ENCODE measurements at places on chromosomes 16 and 17. TPM values are rescaled to one million over a fixed set of nuclear protein-coding genes. Genes with fewer than 3 reads are reported as not detected.

- DNase-seq, result no peak
These were observed 4.4 kb downstream of the SSTR5 start for GRCh38 chr16:1076801-1077576.

- no peak for DNase-seq
These were observed 23.2 kb upstream of the ARHGAP17 start for GRCh38 chr16:25038239-25038954.

DNA sequence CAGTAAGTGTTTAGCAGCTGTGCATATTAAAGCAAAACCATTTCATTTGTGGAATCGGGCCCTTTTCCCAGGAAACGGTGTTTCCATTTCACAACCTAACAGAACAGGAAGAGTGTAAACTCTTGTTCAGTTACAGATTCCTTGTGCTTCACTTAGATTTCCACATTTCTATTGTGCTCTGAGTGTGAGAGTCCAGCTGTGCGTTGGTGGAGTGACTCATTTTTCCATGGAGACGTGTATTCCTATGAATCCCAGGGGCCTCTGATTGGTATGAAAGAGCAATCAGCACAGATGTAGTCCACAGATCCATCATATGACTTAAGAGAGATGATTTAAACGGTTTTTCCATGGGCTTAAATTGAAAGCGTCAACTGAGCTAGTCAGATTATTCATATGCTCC lies 13.3 kb upstream of the CAVIN1 start:
- peak; percentile 99 for DNase-seq

DNA sequence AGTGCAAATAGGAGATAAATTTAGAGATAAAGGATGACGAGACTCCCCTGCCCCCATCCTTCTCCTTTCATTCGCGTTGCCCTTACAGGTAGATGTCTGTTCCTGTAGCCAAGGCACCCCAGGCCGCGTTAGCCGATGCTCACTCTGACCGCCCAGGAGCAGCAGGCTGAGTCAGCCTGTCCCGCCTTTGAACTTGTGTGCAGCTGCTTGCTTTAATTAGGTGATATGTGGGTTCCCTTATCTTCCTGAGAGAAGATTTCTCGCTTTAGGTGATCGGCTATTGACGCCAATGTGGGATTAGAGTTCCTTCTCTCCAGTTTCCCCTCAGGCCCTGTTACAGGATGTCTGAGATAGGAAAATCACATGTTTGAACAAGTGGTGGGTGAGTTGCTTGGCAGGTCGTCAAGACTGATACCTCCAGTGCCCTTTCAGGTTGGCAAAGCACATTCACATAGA lies 119.5 kb downstream of the MSI2 start:
- no peak for DNase-seq

Gene ATP2A1
- total RNA-seq, result under 0.01 TPM

Gene IRX5
- not detected for total RNA-seq

All from IMR-90 (cell line).